ENCODE measurements at places on chromosomes 6 and 20.

DNA sequence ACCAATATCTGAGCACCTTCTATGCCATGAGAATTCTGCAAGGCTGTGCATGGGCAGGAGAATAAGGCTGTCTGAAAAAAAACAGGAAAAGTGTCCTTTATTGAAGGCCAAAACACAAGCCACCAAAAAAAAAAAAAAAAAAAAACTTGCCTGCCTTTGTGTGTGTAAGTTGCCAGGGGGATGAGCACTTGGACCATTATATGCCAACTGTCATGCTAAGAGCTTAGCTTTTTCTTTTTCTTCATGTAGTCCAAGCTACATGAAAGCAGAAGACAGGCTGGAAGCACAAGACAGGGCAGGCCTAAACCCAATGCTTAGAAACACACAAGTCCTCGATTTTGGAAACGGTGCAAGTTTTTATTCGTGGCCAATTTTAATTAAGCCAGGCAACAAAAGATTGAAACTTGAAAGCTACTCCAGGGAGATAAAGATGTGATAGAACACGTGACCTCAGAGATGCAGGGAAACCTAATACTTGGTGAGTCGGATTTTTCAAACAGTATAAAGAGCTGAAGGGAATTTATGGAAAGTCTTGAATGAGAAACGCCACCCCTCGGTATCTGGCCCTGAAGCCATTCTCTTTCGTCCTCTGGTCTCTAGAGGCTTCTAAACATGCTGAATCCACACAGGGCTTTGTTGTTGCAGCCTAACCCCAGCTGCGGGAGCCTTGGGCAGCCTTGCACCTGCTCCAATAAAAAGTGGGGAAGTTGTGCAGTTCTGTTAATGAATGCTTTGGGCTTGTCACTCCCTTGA, 8.6 kb downstream of the BMP7 start:
- no peak for DNase-seq

GRCh38 chr6:37663019-37663810, 34.5 kb downstream of the MDGA1 start:
- DNase-seq = peak; percentile 6

- no peak for DNase-seq
Measured at GRCh38 chr6:90350689-90351554, 54.3 kb upstream of the BACH2 start.

GRCh38 chr6:125749865-125750691, 646 bp downstream of the HEY2 start:
- peak; percentile 45 for DNase-seq

GRCh38 chr20:10119336-10119735, 84.5 kb downstream of the ANKEF1 start:
- no peak for DNase-seq

DNA sequence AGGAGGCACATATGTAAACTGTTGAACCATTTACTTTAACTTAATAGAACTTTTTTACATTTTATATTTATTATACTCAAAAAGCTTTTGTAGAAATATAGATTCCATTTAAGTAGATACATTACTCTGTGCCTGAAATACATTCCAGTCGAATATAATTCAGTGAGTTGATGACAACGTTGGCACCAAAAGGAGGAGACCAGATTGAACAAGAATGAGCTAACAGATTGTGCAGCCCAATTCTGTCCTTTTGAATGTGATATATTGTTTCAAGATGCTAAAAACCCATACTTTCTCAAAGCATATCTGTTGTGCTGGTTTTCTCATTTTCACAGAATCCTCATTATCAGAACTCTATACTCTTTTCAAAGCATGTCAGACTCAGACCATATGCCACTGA, 147.4 kb upstream of the SIM1 start:
- DNase-seq = no peak

- no peak for DNase-seq
Measured at GRCh38 chr6:169939554-169940164, 188.2 kb downstream of the ERMARD start.

GRCh38 chr6:7846966-7847818, 63.4 kb downstream of the TXNDC5 start:
- DNase-seq = no peak

DNA sequence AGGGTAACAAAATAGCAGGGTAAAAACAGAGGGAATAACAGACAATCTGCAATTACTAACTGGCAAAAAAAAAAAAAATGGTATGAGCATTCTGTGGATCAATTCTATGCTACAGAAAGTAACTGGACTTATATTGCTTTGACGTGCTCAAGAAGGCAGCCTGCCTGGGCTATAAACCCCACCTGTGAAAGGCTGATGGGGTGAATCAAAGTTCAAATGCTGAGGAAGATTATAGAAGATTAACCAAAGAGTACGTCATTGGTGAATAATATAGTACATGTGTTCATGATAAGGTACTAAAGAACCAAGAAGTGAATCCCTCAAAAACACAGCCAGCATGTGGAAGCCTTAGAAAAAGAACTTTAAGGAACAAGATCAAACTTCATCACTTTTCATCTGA, 441.9 kb upstream of the PTCHD4 start:
- no peak for DNase-seq

- no peak for DNase-seq
Measured at GRCh38 chr6:156555116-156555515, 222.1 kb upstream of the ARID1B start.

GRCh38 chr6:159890792-159891191, at the start of gene MAS1:
TSS of gene MAS1 (plus strand) at chr6:159890988. CDS start at chr6:159906956, 15,968 bp downstream.
- no peak for DNase-seq

DNA sequence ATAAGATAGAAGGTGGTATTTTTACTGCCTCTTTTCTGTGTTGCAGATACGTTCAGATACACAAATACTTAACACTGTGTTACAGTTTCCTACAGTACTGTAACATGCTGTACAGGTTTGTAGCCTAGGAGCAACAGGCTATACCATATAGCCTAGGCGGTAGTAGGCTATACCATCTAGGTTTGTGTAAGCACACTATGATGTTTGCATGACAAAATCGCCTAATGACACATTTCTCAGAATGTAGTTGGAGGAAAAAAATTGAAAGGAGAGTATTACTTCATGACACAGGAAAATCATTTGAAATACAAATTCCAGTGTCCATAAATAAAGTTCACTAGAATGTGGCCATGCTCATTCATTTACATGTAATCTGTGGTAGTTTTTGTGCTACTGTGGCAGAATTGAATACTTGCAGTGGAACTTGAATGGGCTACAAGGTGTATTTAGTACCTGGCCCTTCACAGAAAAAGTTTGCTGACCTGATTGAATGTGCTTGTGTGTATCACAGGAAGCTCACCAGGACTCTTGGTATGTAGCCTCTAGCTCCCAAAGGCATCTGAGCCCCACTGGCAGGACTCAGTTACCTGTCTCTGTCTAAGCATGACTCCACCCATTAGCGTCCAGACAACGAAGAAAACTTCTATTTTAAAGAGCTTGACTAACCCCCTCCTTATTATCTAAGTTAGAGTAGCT, 18.8 kb downstream of the TOP1 start:
- no peak for DNase-seq

DNA sequence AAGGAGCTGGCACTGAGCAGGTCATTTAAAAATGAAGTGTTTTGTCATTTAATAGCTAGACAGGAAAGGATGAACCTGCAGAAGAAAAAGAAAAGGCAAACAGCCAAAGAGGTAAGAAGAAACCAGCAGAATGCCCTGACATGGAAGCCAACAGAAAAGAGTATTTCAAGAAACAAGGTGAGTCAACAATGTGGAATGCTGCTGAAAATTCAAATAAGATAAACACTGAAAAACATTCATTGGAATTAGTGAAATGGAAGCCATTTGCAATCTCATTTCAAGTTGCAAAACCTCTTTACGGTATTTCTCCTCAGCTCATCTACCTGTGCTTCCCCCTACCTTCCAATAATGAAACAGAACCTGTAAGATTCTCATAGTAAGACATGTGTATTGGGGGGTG, 59.6 kb downstream of the RWDD2A start:
- no peak for DNase-seq

DNA sequence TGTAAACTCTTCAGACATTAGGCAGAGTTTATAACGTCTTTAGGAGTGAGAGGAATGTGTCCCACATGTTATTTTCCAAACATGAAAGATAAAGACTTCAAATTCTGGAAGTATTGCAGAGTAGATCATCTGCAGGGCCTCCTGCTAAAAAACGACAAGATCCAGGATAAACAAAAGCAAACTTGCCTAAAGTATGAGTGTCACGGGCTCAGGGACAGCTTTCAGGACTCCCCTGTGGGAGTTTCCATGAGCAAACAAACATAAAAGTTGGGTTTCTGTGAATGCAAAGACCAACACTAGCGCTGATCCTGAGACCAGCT, 76.9 kb downstream of the TXNDC5 start:
- DNase-seq = no peak

- no peak for DNase-seq
Measured at GRCh38 chr6:89209457-89209856, 7.7 kb downstream of the GABRR1 start.

DNA sequence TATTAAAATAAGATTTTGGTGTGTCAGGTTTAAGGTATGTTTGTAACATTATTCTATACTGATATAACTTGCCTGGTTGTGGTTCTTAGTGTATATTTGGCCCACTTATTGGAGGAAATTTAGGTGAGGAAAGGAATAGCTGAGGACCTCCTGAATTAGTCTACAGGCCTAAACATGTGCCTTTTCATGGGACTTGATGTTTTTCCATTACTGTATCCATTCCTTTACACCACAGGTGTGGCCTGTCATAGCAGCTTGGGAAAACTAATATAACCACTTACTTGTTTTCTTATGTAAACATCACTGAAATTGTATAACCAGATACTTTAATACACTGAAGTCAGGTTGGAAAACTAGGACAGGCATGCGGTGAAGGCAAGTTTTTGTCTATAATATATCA, 27.6 kb downstream of the BCKDHB start:
- DNase-seq = no peak

GRCh38 chr20:4828830-4829513, 107.3 kb downstream of the PRND start:
- DNase-seq = peak; percentile 60

DNA sequence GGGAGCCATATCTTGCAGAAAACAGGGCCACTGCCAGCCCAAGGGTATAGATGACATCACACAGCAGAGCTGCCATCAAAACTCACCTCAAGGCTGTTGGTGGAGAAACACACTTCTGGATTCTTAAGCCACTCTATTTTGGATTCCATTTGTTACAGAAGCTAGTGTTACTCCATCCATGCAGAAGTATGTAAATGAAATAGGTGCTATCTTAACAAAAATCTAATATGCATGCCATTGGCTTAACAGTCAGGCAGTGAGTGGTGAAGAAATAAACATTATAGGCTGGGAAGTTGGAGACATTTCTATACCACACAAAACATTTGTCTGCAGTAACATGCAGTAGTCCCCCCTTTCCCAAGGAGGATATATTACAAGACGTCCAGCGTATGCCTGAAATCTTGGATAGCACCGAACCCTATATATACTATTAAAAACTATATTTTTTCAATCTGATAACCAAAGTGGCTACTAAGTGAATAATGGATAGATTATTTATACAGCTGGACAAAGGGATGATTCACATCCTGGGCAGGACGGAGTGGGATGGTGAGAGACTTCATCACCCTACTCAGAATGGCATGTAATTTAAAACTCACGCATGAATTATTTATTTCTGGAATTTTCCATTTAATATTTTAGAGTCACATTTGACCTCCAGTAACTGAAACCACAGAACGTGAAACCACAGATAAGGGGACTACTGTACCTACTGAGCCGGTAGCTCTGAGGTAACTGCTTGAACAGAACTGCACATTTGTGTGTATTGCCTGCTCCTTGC, 160.0 kb upstream of the PLN start:
- no peak for DNase-seq

GRCh38 chr20:34570859-34571306, 12.4 kb downstream of the MAP1LC3A start:
- DNase-seq = no peak

DNA sequence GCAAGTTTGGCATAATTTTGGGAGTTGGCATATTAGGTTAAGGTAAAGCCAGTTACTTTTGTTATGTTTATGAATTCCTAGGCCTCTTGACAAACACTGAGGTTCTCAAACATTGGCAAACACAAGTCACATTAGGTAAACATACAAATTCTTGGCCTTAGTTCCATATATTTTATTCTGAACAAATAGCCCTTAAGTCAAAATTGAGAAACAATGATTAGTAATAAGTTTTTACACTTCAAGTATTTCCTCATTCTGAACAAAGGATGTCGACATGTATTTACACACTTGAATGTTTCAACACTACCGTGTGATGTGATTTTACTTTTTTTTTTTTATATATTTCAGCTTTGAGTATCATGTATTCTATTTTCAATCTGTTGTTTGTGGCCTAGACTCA, 3.8 kb upstream of the ECHDC1 start:
- no peak for DNase-seq

DNA sequence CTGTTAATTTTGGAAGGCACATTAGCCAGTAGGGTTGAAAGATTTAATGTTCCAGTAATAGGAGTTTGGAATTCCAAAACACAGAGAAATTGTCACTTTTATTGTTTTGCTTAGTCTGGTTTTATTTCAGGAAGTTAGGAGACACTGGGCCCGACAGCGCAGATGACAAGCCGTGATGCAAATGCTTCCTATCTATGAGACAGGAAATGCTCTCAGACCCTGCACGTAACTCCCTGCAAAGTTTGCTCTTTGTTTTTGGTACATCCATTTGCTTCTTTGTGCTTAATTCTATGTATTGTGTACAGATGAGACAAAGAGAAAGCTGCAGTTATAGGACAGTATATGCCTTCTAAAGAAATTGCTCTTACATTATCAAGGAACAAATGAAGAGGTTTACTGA, 201.6 kb upstream of the SGK1 start:
- no peak for DNase-seq

DNA sequence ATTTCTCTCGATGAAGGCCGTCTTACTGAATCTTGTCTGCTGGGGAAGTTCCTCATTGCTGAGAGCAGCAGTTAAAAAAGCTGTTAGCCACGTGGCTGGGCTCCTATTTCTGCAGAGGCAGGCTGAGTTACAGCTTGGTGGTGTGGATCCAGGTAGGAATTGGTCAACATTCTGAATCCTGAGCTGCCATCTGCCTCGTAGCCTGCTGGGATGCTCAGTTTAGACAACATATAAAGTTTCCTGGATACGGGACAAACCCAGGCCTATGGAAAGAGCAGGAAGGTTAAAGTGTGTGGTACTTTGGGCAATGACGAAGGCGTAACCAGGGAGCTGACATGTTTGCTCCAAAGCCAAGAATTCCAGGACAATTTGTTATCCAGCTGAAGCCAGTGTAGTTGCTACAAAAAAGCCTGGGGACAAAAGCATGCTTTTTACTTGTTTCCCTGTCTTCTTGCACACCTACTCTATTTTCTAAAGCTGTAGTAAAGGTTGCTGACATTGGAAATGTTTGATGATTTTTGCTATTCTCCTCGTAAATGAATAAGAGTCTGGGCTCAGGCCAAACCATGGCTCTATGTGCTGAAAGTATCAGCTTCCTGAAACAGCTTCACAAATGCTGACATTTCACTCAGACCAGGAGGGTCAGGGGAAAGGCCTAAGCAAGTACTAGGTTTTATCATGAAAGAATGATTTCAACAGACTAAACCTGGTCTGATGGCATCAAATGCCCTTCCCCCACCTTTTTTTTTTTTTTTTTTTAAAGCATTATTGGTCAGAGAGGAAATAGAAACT, 12.4 kb upstream of the MYLK2 start:
- DNase-seq = no peak

All from glutamatergic neuron (in vitro differentiated cells).